ENCODE measurements at places on chromosomes 16 and 17.

DNA sequence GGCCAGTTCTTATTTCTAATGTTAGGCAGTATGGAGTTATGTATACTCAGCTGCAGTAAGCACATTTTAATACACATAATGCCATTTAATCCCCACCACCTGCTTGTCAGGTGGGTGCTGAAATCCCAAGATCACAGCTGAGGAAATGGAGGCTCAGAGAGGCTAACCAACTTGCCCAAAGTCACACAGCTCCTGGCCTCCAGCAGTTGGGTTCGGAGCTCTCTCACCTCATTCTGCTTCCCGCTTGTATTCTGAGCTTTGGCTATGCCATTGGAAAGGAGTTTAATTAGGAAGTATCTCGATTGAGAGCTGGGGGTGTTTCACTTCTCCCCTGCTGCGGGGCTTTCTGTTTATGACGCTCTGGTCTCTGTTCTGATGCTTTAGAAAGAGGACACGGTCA lies 72.6 kb upstream of the CACNG5 start:
- no peak for DNase-seq

DNA sequence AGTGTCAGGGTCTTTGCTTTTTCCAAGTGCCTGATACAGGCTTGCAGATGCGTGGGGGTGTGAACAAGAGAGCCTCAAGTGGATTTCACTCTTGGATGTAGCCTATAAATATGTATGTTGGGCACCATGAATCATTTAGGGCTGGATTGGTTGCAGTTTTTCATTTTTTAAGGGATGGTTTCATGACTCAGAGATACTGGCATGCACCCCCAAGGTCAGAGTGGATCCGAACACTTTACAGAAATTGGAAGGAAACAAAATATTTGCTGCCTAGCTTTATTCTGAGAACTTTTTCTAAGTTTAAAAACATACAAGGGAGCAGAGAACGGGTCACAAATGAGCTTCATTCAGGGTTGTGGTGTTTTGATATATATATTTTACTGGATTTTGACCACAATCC lies 436.8 kb upstream of the ERCC4 start:
- no peak for DNase-seq

- no peak for DNase-seq
Observed at GRCh38 chr17:55289106-55289446, 24.3 kb downstream of the HLF start.

DNA sequence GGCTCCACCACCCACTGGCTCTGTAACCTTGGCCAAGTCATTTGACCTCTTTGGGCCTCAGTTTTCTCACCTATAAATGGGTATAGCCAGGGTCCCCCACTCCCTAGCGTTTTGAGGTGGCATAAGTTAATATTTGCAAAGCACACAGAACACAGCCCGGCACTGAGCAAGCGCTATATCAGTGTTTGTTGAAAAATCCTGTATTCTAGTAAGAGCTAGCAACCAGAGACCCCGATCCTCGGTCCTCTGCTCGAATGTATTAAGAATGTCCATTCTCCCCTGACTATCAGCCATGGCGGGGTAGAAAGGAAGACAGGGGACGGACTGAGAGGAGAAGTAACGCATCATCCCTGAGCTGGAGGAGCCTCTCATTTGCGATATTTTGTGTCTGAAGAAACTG lies 131.2 kb downstream of the IRF8 start:
- DNase-seq, result no peak

GRCh38 chr17:58508341-58509067 lies 5.9 kb downstream of the MTMR4 start:
- no peak for DNase-seq

GRCh38 chr17:78559749-78560368 lies 17.3 kb downstream of the DNAH17 start:
- no peak for DNase-seq

DNA sequence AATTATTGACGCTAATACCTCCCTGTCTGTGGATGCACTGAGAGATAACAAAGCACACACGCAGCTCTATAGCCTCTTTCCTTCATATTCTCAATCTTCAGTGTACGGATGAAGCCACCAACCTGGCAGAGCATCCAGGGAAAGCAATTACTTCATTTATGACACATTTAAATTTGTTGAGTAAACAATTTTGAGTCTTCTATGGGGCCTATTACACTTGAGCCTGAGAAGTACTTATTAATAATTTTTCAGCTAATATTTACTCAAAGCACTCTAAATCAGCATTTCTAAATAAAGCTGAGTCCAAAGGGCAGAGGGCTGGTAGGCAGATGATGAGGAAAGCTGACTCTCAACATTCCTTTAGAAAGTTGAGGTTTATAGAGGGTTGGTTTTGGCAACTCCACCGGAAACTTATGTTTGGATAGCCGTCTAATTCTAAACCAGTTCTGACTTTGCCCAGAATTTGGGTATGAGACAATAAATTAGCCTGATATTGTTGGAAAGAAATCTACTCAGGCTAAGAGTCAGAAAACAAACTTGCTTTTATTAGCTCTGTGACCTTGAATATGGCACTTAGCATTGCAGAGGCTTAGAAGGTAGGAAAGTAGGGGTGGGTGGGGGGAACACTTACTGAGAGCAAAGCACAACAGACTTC lies 643.5 kb downstream of the CDH11 start:
- no peak for DNase-seq

DNA sequence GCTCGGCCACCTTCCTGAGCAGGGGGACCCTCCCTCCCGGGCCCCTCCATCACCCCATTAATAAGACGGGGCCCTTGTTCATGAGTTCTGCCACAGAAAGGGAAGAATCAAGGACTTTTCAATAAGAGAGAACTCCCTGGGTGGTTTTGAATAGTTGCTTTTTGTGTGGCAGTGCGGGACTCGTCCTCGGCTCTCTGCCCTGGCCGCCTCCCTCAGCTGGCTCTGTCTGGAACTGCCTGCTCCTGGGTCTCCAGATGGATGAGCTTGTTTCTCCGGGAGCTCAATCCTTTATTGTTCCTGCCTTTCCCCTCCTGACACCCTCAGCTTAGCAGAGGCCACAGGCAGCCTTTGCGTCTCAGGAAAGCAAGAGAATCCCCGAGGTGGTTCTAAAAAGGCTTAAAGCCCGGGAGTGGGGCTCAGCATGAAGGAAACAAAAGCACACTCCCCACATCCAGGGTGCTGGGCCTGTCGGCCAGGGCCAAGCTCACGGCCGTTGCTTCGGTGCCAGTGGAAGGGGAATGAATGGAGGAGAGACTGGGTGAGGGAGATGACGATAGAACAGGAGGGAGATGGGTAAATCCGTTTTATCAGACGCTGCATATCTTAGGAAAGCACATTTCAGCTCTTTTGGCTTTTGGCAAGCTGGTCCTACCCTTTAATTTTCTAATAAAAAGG lies 60.2 kb downstream of the RAI1 start:
- DNase-seq, result no peak

DNA sequence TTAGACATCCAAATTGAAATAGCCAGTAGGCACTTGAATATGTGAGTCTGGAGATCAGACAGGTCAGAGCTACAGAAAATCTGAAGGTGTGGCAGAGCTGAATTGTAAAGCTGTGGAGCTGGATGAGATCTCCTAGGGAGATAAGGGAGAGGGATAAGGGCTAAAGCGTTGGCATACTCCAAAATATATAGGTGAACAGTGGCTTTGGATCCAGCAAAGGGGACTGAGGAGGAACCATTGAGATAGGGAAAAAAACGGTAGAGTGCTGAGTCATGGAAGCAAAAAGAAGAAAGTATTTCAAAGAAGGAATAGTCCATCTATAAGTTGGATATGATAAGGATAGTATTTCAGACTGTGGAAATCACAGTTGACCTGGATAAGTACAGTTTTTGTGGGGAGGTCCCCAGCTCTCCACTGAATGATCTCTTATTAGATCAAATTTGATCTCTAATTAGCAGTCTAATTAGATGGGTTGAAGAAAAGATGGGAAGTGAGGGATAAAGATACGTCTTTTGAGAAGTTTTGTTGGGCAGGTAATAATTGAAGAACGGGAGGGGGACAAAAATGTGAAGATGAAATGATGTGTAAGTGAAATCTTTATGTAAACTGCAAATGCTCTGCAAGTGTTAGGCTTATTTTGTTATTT lies 587 bp upstream of the DBF4B start:
- DNase-seq, result no peak

GRCh38 chr17:69207151-69207550 lies 21.5 kb downstream of the ABCA10 start:
- no peak for DNase-seq

DNA sequence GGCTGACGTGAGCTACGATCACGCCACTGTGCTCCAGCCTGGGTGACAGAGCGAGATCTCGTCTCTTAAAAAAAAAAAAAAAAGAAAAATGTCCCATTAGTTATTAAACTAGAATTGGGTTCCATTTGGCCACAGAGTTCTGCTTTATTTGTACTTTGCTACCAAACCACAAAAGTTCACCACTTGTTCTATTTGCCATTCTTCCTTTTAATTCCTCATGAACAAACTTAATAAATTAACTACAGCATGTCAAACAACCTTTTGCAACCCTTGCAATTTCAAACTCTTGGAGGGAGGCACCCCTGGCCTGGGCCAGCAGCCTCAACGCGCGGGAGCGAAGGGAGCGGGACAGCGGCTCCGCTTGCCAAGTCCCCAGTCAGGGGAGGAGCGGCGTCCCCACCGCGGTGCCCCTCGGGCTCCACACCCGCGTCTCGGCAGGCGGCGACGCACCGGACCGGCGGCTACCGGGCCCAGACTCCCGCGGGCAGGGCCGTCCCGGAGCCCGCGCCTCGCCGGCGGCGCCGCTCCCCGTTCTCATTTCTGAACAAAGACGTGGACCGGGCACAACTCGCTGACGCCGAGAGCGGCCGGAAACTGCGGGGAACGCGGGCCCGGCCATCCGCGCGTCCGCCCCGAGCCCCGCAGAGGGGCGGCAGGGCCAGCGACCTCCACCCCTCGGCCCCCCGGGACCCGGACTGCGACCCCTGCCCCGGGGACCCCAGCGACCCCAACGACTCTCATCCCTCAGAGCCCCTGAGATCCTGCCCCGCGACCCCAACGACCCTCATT lies 775 bp downstream of the CYTH1 start:
- DNase-seq, result peak; percentile 31

DNA sequence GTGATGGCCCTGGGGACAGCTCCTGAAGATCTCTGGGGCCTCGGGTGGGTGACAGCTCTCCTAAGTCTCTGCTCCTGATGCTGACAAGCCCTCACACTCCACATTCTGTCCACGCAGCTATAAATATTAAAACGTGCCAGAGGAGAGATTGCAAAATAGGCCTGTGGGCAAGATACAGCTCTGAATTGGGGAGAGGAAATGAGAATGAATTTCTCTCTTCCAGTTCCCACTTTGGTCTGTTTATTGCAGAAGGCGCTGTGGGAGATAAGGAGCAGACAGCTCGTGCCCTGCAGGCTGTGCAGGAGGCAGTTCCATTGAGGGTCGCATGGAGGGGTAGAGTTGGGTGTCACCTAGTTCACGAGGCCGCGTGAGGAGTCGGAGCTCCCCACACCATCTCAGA lies 87.5 kb upstream of the SDK2 start:
- DNase-seq, result no peak

DNA sequence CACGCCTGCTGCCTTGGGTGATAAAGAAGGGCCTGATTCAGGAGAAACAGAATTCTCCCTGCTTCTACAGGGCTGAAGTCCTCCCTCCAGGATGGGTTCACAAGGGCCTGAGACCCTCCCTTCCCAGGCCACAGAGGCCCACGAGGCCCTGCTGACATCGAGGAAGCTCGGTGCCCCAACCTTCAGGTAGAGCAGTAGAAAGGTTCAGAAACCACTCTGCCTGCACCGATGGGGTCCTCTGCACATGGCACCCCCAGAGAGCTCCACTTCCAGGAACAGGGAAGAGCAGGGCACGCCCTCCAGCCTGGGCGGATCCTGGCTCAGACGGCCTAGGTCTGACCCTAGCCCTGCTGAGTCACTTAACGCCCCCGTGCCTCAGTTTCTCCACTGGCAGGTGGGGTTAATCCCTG lies 773 bp downstream of the CENPX start:
- DNase-seq, result no peak

DNA sequence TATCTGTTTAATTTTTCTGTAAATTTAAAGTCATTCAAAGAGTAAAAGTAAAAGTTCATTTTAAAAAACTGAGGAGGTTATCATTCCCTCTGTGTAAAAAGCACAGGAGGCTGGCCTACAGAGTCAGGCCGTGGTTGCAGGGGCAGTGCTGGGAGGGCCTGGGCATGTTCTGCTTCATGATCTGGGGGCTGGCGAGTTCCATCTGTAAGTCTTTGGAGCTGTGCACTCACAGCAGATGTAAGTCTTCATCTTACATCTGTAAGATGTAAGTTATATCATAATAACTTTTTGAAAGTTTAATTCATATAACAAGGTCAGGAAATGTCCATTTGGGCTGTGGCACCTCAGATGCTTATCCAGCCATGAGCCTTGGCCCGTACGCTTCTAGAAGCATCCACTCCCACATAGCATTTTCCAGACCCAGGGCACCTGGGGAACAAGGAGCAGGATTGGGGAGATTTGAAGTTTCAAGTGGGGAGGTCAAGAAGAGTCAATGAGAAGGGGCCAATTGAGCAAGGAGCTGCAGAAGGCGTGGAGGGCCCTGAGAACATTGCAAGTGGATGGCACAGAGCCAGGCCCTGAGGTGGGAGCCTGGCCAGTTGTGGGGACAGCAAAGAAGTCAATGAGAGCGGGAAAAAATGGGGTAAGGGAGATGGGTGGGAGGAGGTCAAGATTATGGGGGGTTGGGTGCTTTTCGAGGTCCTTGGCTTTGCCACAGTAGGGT lies 54.1 kb downstream of the TNFRSF13B start:
- DNase-seq, result no peak

DNA sequence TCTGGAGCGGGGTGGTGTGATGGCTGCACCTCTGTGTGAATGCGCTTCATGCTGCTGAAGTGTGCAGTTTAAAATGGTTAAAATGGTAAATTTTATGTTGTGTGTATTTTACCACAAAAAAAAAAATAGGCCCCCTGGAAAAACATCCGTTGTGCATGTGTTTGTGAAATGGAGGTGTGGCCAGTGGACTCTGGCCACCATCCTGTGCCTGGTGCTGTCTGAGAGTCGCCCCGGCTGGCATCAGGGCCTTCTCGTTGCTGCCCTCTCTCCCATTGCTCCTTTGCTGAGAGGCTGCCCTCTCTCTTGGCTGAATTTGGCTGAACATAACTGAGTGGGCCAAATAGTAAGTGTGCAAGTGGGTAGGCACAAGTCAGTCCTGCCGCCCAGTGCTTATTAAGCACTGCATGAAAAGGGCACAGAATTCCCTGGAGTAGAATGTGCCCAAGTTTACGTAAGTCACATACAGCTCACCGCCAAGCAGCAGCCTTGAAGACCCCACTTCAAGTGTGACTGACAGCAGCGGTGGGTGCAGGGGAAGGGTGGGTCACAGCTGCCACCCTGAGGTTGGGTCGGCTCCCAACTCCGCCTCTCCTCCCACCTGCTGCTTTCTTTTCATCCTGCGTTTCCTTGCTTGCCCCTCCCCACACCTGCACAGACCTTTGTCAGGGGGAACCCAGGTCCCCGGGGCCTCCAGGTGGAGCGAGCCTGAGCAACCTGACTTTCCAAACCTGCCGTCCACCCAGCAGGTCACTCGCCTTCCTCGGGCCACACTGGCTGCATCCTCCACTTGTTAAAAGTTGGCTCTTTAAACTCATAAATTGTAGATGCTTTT lies 46.8 kb downstream of the FOXK2 start:
- DNase-seq, result no peak
